Stimulated activated CD4-positive, alpha-beta T cell treated with anti-CD3 and anti-CD28 coated beads, TNF-alpha, amount 100 ng/mL, for 48 hours (primary cell): ENCODE measurements at places on chromosomes 1 and 21.

DNA sequence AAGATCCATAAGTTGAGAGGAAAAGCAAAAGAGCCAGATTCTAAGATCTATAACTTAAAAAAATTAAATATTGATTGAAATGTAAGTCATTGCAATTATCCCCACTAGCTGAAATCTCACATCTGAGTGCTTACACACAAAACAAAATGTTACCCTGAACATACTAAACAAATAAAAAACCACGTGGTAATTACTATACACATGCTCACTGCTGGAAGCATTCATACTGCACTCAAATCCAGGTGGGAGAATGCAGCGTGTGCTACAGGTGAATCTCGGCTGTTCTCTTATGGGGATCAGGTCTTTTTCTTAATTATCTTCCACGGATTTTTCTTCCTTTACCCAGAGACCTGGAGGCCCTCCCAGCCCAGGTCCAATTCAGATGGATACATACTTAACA is 74.3 kb downstream of the SDC3 start:
- DNase-seq, result no peak

DNA sequence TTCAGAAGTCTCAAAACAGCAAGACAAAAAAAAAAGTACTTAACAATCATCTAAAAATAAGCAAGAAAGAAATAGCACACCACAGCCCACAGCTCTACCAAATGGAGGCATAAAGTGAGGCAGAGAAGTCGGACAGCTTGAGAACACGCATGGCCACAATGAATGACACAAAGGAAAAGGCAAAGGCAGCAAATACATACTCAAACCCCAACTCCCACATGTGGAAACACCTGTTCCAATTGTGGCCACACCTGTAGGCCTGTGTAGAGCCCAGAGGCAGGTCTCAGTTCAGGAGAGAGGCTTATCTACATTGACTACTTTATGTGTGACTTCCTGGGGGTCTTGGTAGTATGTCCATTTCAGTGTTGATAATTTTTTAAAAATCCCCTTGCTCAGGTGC is 543.5 kb downstream of the LMO4 start:
- no peak for DNase-seq

- no peak for DNase-seq
Observed at GRCh38 chr1:181541458-181541857, 58.1 kb downstream of the CACNA1E start.

DNA sequence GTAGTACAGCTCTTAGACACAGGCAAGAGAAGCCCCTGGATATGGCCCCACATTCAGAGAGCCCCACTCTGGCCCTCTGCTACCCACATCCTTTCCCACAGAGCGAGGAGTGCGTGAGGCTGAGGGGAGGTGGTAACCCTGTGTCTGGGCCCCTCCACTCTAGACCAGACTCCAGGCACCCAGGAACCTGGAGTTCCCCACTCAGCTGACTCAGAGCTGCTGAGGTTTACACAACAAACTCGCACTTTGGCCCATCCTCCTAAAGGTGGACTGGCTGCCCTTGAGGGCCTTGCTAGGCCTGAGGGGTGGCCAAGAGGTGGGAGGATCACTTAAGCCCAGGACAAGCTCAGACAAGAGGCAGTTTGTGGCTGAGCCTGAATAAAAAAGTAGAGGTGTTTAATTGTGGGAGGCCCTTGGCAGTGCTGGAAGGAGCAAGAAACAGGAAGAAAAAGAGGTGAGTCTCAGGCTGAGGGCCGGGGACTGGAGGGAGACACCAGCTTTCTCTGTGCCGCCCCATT is 10.7 kb downstream of the MR1 start:
- no peak for DNase-seq

DNA sequence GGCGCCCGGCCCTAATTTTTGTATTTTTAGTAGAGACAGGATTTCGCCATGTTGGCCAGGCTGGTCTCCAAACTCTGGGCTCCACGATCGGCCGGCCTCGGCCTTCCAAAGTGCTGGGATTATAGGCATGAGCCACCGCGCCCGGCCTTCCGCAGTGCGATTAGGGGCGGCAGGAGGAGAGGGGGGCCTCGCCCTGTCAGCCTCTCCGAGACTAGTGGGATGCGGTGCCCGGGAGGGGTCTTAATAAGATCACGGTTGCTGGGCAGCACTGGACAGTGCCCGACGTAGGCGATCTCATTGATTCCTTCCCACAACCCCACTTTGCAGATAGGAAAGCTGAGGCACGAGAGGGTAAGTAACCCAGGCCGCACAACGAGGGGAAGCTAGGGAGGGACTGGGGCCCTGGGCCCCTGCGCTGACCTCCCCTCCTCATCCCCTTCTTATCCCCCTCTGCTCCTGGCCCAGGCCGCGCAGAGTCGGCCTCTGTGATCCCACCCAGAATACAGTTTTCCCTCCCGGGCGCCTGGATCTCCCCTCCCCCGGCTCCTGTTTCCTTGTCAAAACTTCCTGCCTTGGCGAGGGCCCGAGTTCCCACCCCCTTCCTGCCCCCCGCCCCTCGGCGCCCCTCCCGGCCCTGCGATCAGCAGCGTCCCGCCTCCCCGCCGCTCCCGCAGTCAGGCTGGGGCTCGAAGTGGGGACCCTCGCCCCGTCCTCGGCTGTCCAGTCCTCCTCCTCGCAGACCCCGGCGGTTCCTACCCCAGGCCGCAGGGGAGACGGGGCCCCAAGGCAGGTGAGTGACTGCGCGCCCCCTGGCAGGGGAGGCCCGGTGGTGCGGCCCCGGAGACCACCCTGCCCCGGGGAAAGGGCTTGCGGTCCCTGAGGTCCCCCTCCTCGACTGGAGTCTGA is at the start of gene PEAR1:
TSS of gene PEAR1 (plus strand) at position 671 of the 906 bp plus-strand sequence. CDS start 10,209 bp downstream, outside the sequence.
- no peak for DNase-seq

DNA sequence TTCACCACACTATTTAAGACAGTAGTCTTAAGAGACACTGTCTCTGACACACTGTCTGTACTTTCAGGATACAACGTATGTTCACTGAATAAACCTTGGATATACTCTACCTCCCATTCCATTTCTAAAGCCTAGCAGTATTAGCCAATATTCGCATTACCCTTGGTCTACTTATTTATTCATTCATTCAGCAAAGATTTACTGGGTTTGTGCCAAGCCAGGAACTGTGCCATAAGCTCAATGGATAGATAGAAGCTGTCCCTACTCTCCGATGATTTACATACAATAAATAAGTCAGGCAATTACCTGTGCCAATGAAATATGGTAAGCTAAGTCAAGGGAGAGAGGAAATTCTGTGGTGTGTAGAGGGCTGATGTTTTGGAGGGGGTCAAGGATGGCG is 195.2 kb upstream of the RAB4A start:
- no peak for DNase-seq

- DNase-seq, result no peak
Observed at GRCh38 chr1:200901796-200902444, 7.2 kb downstream of the INAVA start.

DNA sequence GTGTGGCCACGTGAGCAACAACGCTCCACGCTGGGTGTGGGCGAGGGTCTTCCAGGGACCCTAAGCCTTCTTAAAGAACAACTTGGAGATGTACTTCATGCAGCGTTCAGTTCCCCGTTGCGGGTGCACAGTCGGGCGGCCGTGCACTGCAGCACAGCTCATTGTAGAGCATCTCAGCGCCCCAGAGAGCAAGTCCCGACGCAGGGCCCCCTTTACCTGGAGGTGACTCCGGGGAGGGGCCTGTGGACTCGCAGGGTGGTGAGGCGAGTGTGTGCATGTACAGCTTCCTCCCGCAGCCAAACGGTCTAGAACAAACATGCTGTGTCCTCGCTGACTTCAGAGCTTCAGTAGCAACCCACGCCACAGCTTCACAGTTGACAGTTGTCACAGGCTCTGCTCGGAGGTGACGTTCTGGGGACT is 19.5 kb downstream of the RRP1 start:
- no peak for DNase-seq
